ENCODE measurements at places on chromosomes 7 and 10. TPM values are rescaled to one million over a fixed set of nuclear protein-coding genes. Genes with fewer than 3 reads are reported as not detected.

NACAD gene
- total RNA-seq, result 6.1 TPM

HABP2 gene
- not detected for total RNA-seq

RBP3 gene
- total RNA-seq, result not detected

SPRN gene
- under 0.01 TPM for total RNA-seq

KCND2 gene
- total RNA-seq, result 2.6 TPM

IDI2 gene
- total RNA-seq, result not detected
